ENCODE measurements at places on chromosomes 7 and 10.

GRCh38 chr7:116337018-116337417 is 126.7 kb downstream of the TES start:
- DNase-seq: no peak

- DNase-seq: no peak
These were observed 12.7 kb downstream of the TAS2R38 start for GRCh38 chr7:141960687-141961422.

DNA sequence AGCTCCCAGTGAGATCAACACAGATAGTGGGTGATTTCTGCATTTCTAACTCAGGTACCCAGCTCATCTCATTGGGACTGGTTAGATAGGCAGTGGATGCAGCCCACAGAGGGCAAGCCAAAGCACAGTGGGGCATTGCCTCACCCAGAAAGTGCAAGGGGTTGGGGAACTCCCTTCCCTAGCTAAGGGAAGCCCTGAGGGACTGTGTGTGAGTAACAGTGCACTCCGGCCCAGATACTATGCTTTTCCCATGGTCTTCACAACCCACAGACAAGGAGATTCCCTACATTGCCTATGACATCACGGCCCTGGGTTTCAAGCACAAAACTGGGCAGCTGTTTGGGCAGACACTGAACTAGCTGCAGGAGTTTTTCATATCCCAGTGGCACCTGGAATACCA is 62.8 kb downstream of the PPP1R3A start:
- DNase-seq: no peak

GRCh38 chr10:84510121-84510520 is 181.7 kb downstream of the CCSER2 start:
- DNase-seq: no peak

DNA sequence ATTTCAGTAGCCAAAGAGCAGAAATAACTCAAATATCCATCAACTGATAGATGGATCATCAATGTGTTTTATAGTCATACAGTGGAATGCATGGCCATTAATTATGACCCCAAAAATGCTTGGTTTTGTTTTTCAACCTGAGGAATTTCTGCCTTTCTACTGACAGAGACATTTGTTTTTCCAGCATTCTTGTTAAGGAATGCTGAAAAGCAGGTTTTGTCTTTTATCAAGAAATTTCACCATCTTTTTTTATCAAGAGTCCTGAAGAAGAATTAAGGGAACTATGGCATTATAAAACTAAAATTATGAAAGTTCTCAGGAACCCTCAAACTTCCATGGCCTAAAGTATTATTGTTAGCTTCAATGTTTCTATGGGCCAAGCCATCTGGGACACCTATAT is 153.4 kb upstream of the THSD7A start:
- no peak for DNase-seq

DNA sequence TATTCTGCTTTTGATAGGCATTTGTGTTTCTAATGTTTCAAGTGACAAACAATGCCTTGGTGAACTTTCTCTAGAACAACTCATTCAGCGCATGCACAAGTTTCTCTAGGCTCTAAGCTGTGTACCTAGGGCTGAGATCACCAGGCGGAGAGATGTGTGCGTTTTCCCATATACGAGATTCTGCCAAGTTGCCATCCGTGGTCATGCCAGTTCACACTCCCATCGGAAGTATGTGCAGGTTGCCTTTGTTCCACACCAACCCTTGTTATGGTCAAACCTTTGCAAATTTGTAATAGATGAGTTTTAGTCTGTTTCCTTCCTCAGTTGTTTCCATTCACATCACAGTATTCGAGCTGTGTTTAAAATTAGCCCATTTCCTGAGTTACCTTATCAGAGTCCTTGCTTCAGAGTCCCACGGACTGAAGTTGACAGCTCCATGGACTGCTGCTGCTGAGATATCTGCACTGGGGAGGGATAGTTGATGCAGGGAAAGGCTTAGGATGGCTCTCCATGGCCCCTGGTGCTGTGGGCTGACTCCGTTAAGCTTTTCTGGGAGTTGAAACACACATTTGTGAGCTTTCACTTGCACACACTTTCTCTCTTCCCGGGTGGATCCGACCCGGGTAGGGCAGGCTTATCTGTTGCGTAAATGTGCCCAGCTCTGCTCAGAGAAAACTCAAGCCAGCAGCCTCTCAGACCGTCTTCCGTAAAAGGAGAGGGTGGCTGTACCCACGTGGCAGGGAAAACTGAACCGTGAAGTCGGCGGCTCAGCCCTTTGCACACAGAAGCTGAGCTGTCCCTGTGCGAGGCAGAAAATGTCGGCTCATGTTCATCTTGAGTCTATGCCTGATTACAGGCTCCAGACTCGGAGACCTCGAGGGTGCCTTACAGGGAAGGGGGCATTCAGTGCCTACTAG is 49.4 kb downstream of the HK1 start:
- DNase-seq: peak; percentile 51

GRCh38 chr7:113010377-113010776 is 76.2 kb downstream of the GPR85 start:
- DNase-seq: no peak

DNA sequence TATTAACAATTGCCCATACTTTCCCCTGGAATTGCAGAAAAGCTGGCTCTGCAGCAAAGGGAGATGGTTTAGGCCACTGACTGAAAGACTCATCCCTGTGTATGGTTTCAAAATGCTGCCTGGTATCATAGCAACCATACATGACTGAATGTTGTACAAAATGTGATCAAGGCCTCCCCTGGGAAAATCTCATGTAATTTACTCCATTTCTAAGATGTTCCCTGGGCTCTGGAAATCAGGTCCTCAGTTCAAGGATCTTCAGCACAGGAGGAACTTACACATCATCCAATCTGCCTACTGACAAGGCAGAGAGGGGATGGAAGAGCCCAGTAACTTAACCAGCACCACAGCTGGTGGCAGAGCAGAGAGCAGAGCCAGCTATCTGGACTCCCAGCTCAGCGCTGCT is 111.8 kb downstream of the JAZF1 start:
- DNase-seq: no peak

DNA sequence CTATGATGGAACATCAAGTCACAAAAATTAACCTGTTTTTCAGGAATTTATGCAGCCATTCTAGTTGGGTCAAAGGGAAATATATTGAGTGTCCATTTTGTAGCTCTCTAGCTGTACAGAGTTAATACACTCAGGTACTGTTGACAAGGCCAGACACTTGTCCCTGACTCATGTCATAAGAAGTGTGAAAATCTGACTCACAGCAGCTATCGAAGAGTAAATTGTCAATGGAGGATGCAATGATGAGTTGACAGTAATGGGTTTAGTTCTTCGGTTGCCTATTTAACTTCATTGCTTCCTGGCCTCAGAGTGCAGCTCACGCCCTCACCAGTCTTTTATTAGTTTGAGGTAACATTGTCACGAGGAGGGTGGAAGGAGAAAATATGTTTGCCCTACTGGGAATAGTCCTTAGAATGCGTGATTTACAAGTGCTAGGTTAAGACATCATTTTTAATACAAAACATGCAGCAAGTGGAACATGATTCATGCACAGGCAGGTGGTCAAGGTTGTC is 255.1 kb downstream of the XPNPEP1 start:
- no peak for DNase-seq

DNA sequence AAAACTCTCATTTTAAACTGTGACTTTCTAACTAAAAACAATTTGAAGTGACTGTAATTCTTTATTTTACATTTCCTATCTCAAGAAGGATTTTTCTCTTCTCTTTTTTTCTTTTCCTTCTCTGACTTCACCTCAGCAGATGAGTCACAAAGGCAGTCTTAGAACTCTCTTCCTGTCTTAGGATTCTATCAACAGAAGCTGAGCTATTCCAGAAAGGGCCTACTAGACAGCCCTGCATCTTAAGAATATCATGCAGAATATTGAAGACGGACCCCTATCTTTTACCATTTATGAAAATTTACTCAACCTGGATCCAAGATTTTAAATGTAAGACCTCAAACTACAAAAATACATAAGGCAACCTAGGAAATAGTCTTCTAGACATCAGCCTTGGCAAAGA is 365.7 kb upstream of the SEMA3C start:
- DNase-seq: no peak

DNA sequence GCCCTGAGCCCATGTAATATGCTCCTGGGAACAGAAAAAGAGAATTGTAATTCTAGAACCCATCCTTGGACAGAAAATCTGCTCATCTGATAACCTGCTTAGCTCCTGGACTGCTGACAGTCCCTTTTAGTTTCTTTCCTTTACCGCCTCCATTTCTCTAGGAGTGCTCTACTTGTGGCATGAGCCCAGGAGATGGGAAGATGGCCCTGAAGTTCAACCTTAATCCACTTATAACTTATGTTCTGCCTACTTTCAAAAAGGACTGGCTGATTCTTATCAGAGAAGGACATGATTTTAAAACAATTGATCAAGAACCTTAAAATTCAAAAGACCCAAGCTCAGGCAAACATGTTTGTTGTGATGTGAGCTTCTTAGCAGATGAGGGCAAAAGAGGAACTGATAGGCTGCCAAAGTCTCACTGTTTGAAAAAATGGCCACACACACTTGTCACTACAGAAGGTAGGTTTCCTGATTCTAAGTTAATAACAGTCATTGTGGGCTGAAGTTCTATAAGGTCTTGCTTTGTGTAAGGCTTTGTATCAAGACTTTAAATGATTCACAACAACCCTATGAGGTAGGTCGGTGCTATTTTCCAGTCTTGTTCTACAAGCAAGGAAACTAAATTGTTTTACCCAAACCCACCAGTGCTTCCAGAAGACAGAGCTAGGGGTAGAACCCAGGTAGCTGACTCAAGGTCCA is 94.3 kb upstream of the AFAP1L2 start:
- DNase-seq: no peak

DNA sequence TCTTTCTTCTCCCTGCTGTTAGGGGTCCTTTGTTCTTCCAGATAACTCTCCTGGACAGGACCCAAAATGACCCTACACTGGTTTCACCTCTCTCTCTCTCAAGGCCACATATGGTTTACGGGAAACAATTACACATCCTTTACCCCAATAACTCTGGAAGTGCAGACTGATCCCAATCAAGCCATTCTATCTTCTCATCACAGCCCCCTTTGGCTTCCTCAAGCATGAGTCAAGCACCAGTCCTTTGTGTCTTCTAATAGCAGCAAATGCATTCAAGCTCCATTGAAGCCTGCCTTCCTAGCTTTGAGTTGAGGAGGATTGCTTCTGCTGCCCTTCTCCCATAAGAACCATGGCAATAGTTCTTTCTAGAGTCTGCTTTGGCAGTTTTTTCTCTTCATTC is 20.2 kb downstream of the C10orf67 start:
- no peak for DNase-seq

- DNase-seq: peak; percentile 43
These were observed 8.0 kb downstream of the CALHM3 start for GRCh38 chr10:103470761-103471653.

- no peak for DNase-seq
These were observed 223.8 kb upstream of the CCDC6 start for GRCh38 chr10:60130130-60130579.

- DNase-seq: no peak
These were observed 99.8 kb upstream of the MTPN start for GRCh38 chr7:136076954-136077353.

DNA sequence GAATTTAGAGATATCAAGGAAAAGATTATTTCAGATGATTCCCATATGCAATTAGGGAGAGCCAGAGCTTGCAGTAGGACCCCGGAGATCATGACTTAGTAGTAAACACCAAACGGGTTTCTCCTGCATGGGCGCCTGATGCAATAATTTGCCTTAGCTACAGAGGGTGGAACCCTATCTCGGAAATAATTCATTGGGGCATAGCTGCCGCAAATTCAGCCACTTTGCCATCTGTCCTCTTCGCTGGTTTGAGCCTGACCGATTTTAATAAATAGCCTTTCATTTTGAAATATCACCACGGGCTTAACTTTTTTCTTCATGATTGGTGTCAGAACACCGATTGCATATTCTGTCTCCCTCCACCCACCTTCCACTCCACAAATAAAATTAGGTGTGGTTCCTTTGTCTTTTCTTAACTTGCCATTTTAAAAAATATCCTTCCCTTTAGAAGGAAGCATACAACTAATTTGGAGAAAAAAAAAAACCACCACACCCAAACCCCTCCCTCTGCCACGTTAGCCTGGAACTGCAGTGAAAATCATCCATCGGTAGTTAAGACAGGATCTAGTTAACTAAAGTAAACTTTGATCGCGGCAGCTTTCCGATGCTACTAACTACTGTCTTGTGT is 1.4 kb downstream of the GARS1 start:
- DNase-seq: peak; percentile 8

- DNase-seq: no peak
These were observed 216.7 kb downstream of the ADAM12 start for GRCh38 chr10:126171555-126171954.

GRCh38 chr10:113980408-113981087 is 63.1 kb upstream of the ADRB1 start:
- no peak for DNase-seq

- DNase-seq: no peak
These were observed 3.9 kb upstream of the DNMBP start for GRCh38 chr10:100013621-100014020.

GRCh38 chr7:148535217-148535616 is 55.3 kb upstream of the C7orf33 start:
- DNase-seq: peak; percentile 15

DNA sequence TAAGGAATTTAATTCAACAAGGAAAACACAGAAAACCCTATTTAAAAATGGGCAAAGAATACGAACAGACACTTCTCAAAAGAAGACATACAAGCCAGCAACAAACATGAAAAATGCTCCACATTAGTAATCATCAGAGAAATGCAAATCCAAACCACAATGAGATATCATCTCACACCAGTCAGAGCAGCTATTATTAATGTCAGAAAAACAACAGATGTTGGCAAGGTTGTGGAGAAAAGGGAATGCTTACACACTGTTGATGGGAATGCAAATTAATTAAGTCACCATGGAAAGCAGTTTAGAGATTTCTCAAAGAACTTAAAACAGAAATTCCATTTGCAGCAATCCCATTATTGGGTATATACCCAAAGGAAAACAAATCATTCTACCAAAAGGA is 55.2 kb downstream of the GCC1 start:
- no peak for DNase-seq

- no peak for DNase-seq
These were observed 401.2 kb downstream of the RPS24 start for GRCh38 chr10:78434886-78435285.

All from stimulated activated CD4-positive, alpha-beta T cell treated with anti-CD3 and anti-CD28 coated beads, Interleukin-4, amount 100 ng/mL, for 1 hour (primary cell).